ENCODE measurements at places on chromosomes 11 and 22.

DNA sequence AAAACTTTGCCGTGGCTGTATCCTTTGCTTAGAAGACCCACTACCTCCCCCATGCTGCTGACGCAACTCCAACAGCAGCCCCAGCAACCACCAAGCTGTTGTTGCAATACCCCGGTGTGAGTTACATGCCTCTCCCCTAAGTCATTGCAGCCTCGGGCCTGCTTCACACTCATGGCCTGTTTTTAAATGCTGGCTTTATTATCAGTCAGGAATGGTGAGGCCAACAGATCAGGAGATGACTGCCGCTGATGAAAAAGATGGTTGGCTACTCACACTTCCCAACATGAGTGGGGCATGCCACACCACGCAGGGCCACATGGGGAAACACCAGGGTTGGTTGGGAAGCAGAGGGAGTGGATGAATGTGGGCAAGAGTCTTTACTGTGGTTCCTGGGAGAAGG is 171.5 kb upstream of the SYT13 start:
- DNase-seq = no peak

GRCh38 chr11:107924306-107924705 is 3.9 kb upstream of the RAB39A start:
- DNase-seq = no peak

- DNase-seq = no peak
Measured at GRCh38 chr11:65113361-65113756, 1.7 kb downstream of the TM7SF2 start.

GRCh38 chr22:41237707-41238569 is 2.8 kb downstream of the CHADL start:
- peak; percentile 7 for DNase-seq

- no peak for DNase-seq
Measured at GRCh38 chr22:50218153-50218995, 17.6 kb downstream of the SELENOO start.

DNA sequence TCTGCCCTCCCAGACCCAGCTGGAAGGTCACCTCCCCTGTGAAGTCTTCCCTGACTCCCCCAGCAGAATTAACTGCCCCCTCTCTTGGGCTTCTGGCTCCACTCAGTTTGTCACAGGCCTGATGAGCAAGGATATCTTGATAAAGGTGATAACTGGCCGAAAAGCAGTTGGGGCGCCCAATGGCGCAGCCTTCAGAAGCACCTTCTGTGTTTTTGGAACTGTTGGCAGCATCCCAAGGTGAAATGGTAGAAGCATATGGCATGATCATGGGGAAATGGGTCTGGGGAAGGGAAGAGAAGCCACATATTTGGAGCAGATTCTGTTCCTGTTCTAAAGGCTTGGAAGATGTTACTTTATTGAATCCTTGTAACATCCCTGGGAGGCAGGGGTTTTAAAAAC is 2.8 kb upstream of the TAB1 start:
- no peak for DNase-seq

Measured in KG1 (cell line).